ENCODE measurements at places on chromosomes 1 and 21.

DNA sequence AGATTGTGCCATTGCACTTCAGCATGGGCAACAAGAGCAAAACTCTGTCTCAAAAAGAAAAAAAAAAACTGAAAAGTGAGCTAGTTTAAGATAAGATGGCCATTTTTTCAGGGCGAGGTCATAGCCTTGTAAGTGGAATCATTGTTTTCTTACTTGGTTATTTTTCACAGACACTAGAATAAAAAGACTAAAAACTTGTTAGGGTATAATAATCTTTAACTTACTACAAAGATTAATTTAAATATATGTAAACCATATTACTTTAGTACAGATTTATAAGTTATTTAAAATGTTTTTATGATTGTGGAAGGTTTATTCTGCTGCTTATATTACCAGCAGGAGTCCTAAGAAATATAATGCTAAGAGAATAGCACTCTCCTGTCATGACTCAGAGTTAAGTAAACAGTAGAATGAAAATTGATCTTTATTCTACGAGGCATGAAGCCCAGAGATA, 23.5 kb downstream of the ANGPTL1 start:
- no peak for DNase-seq

GRCh38 chr1:10651793-10652192, 144.7 kb downstream of the CASZ1 start:
- DNase-seq, result no peak

DNA sequence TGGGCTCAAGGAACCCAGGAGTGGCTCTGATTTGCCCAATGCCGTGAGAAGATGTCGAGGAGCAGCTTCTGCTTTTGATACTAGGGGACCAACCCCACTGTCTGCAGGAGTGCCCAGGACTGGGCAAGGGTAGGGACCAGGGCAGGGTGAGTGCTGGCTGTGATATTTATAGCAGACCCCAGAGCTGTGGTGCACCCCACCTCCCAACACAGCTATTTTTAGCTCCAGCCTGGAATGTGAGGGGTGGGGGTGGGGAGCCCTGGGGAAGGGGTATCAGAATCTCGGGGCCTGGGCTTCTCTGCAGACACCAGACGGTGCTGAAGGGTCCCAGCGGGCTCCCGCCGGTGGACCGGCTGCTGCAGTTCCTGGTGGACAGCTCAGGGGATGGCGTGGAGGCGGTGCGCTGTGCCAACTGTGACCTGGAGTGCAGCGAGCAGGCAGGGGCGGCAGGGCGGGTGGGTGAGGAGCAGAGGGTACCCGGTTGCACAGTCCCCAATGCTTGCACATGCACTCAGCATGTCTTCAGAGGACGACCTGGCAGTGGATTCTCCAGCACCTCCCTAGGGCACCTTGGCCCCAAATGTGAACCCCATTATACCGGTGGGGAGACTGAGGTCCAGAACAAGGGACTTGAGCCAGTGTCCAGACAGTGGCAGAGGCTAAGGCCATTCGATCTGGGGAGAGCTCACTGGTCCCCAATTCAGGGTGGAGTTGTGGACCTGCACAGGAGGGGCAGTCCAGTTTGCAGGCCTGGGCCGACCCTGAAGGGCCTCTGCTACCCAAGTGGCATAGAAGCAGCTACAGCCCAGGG, 1.4 kb downstream of the RNF207 start:
- no peak for DNase-seq

GRCh38 chr1:233245191-233245765, 50.2 kb downstream of the PCNX2 start:
- DNase-seq, result no peak

DNA sequence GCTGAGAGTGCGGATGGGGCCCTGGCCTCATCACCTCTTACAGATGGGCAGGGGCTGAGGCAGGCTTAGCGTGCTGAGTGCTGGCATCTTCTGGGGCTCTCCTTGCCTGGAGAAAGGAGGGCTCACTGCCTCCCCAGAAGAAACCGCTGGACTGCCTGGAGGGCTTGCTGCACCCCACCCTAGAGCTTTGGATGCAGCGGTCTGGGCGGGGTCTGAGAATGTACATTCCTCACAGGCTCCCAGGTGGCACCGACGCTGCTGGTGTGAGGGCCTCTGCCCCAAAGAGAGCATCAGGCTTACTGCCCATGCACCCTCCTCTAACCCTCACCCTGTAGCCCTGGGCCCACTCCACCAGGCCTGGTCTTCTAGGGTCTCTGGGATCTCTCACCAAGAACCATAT, 51.1 kb downstream of the RAP1GAP start:
- DNase-seq, result no peak

DNA sequence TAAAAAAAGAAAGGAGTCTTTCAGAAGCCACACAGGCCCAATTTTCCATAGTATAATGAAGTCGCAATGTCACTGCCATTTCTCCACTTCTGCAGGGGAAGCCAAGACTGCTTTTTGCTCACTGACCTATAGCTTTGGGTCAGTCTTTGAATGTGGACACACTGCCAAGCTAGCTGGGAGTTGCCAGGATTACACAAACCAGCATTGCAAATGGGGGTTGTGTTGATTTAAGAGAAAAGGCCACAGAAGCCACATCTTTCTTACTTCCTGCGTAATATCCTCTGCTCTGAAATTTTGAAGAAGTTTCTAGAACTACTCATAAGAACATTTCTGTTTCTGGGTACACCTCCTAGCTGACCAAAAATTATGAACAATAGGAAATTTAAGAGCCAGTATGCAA, 45.8 kb upstream of the SAMSN1 start:
- DNase-seq, result no peak

- no peak for DNase-seq
Measured at GRCh38 chr1:207651583-207651982, 6.7 kb downstream of the CR1L start.

DNA sequence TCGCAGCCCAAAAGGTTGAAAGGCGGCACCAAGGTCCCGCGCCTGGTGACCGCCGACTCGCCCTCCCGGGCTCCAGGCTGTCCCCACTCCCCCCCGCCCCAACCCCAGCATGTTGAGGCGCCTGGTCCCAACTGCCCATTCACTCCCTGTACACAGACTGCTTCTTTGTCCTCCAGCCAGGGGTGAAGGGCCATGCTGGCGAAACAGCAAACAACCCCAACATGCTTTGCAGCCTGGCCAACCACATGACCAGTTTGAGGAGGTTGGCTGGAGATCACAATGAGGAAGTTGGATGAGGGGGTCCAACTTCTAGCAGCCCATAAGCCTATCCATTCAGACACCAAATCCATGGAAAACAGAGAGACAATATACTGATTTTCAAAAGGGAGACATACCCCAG, 13.5 kb downstream of the PDE9A start:
- DNase-seq, result no peak
